ENCODE measurements at places on chromosomes 13 and 19. TPM values are rescaled to one million over a fixed set of nuclear protein-coding genes. Genes with fewer than 3 reads are reported as not detected.

The SIGLEC8 gene
- total RNA-seq = 0.33 TPM

The VSTM2B gene
- not detected for total RNA-seq

The GRIN2D gene
- 1.0 TPM for total RNA-seq

The PCSK4 gene
- total RNA-seq = 2.6 TPM

The DAND5 gene
- total RNA-seq = not detected

Data from subcutaneous adipose tissue (tissue), 4 donors.